ENCODE measurements at places on chromosomes 5 and 9. TPM values are rescaled to one million over a fixed set of nuclear protein-coding genes. Genes with fewer than 3 reads are reported as not detected.

Gene PHF24
- not detected for total RNA-seq

- DNase-seq, result no peak
These were observed 63.8 kb upstream of the PPARGC1B start for GRCh38 chr5:149666212-149666852.

DNA sequence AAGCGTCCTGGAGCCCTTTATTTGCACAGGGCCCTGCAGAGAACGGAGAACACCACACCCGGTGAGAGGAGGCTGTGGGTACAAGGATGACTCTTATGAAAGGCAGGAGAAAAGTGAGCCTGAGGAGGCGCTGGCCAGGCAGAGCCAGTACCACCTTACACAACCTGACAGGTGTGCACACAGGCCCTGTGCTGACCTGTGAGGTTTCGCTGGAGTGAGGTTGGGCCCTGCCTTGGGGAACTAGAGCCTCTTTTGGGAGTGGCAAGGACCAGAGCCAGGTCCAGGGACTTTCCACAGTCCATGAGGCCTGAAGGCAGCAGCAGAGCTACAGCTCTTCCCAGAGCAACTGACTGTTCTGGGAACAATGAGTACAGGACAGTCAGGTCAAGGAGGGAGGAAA lies 3.1 kb downstream of the SRD5A1 start:
- DNase-seq, result no peak

GRCh38 chr5:150498501-150498900 lies 9.4 kb upstream of the NDST1 start:
- no peak for DNase-seq

GRCh38 chr5:56919942-56920662 lies 10.7 kb downstream of the SETD9 start:
- DNase-seq, result no peak

Measured in natural killer cell treated with Interleukin-12 subunit alpha and Interleukin-12 subunit beta and Interleukin-15 and Interleukin-18, amount 100 ng/mL, for 72 hours (primary cell).